ENCODE measurements at places on chromosomes 11 and 22.

DNA sequence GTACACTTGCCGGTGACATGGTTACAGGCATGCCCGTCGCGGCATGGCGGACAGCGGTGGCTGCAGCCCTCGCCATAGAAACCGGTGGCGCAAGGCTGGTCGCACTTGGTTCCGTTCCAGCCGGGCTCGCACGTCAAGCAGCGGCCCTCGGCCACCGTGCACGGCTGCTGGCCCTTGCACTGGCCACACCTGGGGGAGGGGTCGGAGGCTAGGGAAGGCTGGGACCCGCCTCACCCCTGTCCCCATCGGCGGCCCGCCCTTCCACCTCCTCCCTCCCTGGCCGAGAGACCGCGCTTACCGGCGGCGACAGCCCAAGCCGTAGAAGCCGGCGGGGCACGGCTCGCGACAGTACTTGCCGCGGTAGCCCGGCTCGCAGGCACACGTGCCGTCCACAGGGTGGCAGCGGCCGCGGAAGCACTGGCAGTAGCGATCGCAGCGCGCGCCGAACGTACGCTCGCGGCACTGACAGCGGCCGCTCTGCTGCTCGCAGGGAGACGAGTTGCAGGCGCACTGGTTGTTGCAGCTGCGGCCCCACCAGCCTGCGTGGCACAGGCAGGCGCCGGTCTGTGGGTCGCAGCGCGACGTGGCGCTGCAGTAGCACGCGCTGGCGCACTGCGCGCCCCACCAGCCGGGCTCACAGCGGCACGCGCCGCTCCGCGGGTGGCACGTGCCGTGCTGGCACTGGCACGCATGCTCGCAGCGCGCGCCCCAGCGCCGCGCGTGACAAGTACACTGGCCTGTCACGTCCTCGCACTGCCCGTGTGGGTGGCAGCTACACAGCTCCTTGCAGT is 6.7 kb downstream of the SCARF2 start:
- DNase-seq = no peak

- no peak for DNase-seq
Observed at GRCh38 chr11:65575568-65576231, at the start of gene EHBP1L1. Gene EHBP1L1, plus strand, starts transcription at chr11:65576053. Its CDS starts 250 bp downstream, at chr11:65576303.

- no peak for DNase-seq
Observed at GRCh38 chr11:113137713-113138529, 176.5 kb upstream of the TTC12 start.

DNA sequence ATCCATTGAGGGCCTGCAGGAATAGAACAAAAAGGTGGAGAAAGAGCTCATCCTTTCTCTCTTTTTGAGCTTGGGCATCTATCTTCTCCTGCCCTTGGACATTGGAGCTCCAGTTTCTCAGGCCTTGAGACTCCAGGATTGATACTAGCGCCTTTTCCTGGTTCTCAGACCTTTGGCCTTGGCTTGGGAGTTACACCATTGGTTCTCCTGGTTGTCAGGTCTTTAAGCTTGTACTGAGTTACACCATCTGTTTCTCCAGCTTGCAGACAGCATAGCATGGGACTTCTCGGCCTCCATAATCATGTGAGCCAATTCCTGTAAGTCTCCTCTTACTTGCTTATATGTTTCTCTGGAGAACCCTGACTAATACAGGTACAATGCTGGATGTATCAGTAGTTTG is 72.6 kb downstream of the GRK3 start:
- no peak for DNase-seq

DNA sequence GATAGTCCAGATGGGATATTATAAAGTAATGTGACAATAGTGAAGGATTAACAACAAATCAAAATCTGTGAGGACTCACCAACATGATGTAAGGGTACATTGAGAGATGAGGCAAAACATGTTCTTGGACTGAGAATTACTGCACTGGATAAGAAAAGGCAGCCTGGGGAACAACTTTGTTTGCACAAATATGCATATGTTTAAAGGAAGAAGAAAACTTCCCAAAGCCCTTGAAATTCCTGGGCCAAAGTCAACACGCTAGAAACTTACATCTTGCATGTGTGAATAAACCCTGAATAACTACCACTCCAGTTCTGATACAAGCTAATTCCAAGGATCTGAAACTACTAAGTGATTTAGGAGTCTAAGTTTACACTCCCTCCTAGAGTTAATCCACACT is 1.1 kb downstream of the OR52A5 start:
- no peak for DNase-seq

GRCh38 chr11:2945031-2945756 is 16.0 kb upstream of the PHLDA2 start:
- DNase-seq = peak; percentile 87

DNA sequence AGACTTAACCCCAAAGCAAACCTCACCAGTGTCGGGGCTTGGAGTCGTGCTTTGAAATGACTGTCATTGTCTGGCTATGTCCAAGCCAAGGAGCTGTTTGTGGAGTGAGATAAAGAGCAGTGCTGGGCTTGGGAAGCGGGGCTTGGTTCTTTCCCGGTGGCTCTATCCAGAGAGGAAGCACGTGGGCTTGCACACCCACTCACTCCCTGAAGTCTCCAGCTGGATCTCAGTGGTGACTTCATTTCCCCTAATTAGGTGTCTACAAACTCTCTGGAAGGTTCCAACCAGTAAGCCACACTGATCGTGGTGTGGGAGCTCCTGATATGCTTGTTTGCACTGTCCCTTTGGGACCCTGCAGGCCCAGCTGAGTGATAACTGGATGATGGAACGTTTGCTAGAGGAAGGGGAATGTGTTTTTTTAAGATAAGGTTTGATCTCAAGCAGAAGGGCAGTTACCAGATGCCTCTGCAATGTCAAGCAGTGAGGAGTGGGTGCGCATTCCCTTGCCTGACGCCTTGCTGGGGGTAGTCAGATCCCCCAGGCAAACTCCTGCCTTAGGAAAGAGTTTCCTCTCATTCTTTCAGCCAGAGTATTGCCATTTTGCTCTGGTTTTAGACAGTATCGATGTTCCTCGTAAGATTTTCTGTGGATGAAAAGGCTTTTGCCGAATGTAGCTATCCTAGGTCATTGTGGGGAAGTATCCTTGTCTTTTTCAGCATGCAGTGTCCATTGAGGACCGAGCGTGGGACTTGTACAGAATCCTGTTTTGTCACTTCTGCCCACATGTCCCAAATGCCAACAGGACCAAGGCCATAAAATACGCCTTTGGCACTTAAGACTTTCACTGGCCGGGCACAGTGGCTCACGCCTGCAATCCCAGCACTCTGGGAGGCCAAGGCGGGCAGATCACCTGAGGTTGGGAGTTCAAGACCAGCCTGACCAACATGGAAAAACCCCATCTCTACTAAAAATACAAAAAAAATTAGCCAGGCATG is 90.9 kb downstream of the MICAL2 start:
- DNase-seq = peak; percentile 78

- DNase-seq = no peak
Observed at GRCh38 chr11:65885231-65885630, 3.0 kb downstream of the FIBP start.

GRCh38 chr11:6516865-6517264 is 19.8 kb downstream of the DNHD1 start:
- no peak for DNase-seq

- DNase-seq = no peak
Observed at GRCh38 chr22:48973694-48974041, 854.0 kb downstream of the BRD1 start.

GRCh38 chr22:30892731-30893221 is 75.8 kb downstream of the MORC2 start:
- DNase-seq = no peak

DNA sequence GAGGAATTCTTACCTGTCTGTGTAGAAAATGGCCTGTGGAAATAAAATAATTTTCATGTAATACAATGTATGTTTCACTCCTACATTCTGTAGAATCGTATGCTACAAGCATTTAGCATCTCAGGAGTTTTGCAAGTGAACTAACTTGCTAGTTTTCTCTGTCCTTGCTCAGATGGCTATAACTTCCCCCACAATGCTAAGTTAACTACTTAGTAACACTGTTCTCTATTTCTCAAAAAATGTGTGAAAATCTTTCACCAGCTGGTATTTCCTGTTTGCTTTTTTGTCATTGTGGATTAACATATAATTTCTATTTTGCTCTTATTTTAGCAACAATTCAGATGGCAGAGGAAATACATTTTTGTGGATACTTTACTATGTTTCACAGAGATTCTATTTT is 4.4 kb downstream of the OR4S2 start:
- DNase-seq = no peak

GRCh38 chr11:116072133-116072532 is 567.9 kb upstream of the CADM1 start:
- no peak for DNase-seq

DNA sequence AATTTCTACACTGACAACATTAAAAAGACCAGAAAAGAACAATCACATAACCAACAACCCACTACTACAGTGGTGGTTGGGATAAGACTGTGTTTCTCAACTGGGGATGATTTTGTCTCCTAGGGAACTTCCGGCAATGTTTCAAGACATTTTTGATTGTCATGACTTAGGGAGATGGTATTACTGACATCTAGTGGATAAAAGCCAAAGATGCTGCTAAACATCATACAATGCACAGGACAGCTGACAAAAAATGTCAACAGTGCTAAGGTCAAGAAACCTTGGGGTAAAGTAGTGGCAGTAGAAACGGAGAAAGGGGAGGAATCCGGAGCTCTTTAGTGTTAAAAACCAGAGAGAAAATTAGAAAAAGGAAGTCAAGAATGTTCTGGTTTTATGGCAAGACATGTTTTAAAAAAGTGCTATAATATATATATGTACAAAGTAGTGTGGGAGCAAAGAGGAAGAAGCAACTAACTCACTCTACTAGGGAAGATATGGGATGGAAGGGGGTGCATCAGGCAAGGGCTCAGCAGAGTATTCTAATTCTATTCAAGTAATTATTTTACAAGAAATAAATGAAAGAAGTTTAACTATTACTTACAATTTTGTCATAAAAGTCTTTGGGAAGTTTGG is 37.2 kb downstream of the CKAP5 start:
- peak; percentile 27 for DNase-seq

DNA sequence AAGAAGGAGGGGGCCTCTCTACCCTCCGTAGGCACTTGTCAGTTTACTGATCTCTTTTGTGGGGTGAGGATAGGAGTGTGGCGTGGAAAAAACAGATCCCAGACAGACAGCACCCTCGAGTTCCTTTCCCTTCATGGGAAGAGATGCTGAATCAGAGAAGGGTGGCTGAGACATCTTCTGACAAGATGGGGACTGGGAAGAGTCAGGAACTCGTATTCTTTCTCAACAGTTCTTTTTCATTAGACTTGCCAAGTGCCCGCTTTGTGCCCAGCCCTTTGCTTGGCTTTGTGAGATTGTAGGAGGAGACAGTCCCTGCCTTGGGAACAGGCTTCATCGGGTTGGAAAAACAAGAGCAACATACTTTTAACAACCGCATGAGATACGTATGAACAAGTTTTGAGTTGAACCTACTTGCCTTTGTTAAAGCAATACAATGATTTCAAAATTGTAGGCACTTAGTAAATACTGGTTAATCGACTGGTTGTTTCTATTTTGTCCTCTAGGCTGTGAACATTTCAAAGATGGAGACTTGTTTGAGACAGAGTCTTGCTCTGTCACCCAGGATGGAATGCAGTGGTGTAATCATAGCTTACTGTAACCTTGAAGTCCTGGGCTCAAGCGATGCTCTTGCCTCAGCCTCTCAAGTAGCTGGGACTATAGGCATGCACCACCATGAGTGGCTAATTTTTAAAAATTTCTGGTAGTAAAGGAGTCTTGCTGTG is 1.1 kb downstream of the RRM1 start:
- DNase-seq = no peak

GRCh38 chr11:20368438-20368837 is 4.9 kb downstream of the HTATIP2 start:
- DNase-seq = no peak

DNA sequence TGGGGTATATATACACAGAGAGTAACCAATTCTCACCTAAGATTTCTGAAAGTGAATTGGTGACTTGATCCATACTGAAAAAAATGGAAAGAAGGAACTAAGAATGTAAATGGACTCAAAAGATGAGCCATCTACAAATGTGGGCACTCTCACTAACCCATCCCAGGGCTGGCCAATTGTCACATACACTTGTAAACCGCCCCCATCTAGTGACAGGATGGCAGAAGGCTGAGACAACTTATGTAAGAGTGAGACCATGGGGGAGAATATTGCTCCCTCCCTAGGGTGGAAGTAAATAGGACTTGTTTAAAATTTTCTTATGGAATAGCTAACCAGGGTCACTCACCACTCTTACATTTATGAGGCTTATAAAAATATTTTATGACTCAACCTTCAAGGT is 377.1 kb upstream of the ISX start:
- DNase-seq = no peak

GRCh38 chr22:38700789-38701628 is at the start of gene JOSD1:
Gene JOSD1, minus strand, starts transcription at chr22:38700943. Its CDS starts 956 bp downstream, at chr22:38699987.
- DNase-seq = peak; percentile 86

DNA sequence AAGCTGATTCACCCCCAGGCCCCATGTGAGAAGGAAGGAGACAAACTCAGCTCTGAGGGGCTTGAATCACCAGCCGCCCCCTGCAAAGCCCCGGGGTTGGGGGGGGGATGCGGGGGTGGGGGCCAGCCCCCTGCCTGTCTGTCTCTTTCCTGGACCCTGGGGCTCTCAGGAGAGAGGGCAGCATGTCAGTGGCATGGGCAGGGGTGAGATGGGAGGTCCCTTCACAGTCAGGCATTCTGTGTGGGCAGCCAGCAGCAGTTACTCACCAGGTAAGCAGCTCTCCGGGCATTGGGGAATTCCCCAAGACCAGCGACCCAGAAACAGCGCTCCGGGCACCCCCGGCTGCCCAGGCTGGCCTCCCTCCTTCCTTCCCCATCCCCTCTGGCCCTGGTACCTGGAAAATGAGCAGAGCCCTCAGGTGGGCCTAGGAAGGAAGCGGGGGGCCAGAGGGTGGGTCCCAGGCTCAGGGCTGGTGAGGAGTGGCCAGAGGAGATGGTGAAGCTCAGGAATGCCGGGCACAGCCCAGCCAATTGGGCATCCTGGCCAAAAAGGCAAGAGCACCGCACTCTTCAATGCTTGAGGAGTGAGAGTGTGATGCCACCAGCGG is 4.2 kb upstream of the LIF start:
- DNase-seq = no peak

GRCh38 chr11:72229925-72230763 is 5.6 kb downstream of the INPPL1 start:
- no peak for DNase-seq

- no peak for DNase-seq
Observed at GRCh38 chr11:8732324-8732670, 49.7 kb downstream of the RPL27A start.

- no peak for DNase-seq
Observed at GRCh38 chr11:9574622-9575259, 1.3 kb downstream of the WEE1 start.

GRCh38 chr11:66864172-66864901 is 7.5 kb downstream of the LRFN4 start:
- DNase-seq = no peak

All from stromal cell of bone marrow (primary cell).